ENCODE measurements at places on chromosomes 7 and 10.

DNA sequence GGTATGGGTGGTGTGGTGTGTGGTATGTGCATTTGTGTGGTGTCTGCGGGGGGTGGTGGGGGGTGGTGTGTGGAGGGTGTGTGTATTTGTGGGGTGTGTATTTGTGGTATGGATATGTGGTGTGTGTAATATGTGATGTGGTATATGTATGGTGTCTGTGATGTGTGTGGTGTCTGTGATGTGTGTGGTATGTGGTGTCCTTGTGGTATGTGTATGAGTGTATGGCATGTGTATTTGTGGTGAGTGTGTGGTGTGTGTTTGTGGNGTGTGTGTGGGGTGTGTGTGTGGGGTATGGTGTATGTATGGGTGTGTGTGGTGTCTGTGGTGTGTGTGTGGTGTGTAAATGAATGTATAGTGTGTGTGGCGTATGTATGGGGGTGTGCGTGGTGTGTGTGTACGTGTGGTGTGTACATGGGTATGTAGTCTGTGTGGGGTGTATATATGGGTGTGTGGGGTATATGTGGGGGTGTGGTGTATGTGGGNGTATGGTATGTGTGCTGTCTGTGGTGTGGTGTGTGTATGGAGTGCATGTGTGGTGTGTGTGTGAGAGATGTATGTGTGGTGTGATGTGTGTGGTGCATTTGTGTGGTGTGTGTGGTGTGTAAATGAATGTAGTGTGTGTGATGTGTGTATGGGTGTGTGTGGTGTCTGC is 27.1 kb upstream of the CHST15 start:
- no peak for DNase-seq

DNA sequence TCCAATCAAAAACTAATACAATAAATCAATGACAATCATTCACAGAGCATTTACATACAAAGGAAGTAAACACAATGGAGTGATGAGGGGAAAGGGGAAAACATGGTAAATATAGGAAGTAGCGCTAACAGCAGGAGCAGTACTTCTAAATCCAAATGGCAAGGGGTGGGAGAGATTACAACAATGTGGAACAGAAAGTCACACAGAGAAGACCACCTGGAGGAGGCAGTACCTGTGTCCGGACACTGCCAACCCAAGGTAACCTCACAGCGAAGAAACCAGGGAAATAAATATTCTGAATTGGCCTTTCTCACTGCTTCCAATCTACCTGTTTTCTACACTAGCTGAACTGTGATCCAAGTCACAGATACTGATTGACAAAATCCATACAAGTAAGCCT is 58.2 kb downstream of the ABI1 start:
- DNase-seq = no peak

DNA sequence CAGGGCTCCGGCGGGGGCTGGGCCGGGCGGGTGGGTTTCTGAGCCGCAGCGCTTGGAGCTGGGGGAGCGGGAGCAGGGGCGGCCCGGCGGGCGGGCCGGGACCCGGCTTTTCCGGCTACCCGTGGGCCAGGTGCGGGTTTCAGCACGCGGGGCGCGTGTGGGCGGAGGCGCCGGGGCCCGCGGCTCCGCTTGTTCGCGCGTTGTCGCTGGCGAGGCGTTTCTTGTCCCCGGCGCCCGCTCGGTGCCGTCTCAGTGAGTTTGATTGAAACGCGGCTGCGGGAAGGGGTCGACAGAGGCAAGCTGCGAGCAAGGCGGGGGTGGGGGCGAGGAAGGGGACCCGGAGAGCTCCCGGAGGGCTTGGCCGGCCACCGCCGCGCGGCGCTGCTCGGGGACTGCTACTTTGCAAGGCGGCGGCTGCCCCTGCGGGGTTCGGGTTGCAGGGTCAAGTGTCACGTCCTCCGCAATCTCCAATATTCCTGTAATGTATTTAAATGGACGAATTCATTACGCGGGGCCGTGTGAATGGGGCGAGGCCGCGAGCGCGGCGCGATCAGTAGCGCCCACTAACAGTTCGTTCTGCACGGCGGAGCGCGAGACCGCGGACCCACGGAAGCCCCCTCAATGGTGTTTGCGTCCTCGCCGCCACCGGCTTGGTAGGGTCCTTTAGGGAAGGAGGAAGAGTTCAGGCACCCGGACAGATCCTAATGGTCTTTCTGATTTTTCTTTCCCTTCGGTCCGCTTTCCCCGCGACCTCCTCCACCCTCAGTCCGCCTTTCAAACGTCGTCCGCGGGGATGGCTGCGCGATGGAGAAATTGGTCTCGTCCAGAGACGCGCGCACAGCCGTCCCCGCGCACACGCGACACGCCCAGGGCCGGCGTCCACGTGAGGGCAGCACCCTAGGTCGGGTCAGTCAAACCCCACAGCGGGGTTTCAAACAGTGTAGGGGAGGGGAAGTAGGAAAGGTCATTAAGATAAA is 76.9 kb downstream of the INSIG1 start:
- DNase-seq = no peak

DNA sequence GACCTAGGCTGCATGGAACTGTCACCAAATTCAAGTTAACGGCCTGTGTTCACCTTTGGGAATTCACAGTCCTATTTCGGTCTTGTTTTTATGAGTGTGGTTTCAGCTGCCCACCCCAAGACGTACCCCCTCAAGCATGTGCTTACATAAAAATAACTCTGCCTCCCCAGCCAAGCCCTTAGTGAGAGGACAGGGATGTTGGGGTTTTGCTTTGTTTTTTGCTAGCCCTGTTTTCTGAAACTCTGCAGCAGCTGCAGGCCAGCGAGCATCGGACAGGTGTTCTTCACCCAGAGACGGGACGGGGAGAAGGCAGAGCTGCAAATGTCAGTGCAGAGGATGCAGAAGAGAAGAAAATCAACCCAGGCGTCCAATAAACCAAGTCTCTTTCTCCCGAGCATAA is 13.5 kb downstream of the CHST15 start:
- no peak for DNase-seq

DNA sequence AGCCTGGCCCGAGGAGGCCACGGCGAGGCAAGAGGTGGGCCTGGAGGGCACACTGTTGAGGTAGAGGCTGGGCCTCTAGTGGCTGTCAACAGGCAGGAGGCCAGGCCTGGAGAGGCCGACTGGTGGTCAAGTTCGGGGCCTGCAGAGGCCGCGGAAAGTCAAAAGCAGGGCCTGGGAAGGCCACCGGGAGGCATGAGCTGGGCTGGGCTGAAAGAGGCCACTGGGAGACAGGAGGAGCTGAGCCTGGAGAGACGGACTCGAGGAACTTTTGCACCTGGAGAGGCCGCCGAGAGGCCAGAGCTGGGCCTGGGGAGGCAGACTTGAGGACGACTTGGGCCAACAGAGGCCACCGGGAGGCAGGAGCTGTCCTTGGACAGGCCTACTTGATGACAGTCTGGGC is 321.2 kb downstream of the ZNF479 start:
- no peak for DNase-seq

DNA sequence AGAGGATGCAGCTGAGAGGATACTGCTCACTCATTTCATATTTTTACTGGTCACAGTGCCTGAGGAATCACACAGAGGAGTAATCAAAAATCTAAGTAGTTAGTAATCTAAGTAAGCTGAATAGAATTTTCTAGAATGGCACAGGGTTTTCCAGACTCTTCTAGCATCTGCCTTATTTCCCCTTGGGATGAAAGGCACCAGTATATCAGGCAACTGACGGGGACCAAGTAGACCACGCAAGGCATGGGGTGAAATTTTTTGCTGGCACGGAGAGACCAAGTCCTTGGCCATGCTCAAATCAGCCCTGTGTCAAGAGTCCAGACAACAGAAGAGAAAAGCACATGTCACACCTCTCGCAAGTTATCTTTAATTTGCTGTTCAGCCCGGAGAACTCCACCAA is 14.2 kb downstream of the NCOA4 start:
- DNase-seq = no peak

GRCh38 chr10:97640174-97640867 is at the start of gene PI4K2A:
Gene PI4K2A, plus strand, starts transcription at chr10:97640671. Its CDS starts 72 bp downstream, at chr10:97640743.
- peak; percentile 99 for DNase-seq

DNA sequence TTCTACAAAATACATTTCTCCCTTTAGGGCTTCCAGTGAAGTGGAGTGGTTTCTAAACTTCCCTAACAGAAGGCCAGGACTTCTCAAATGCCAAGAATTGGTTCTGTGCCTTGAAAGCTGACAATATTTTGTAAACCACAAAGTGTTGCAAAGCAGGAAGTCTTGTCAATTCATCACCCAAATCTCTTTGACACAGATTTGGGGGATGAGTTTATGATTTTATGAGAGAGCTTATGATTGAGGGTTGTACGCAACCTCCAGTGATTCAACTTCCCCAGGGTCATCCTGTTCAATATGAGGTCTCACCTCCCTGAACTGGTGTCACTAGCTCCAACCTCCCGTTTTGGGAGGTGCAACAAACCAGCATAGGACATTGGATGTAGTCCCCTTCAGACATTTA is 83.7 kb downstream of the PRLHR start:
- no peak for DNase-seq

- no peak for DNase-seq
These were observed 119.1 kb downstream of the NRBF2 start for GRCh38 chr10:63252095-63252762.

DNA sequence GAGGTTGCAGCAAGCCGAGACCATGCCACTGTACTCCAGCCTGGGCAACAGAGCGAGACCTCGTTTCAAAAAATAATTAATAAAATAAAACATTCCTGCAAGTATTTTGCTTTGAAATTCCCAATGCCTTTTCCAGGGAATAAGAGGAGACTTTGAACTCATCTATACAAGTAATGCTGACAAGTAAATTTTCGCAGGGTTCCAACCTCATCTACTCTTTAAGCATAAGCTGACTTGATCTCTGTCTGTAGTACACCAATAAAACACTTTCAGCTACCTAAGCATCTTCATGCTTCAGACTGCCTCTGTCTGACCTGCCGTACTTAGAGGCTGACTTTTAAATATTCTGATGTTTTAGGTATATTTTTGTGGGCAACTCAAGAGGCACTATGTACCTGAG is 13.7 kb upstream of the BEND7 start:
- DNase-seq = no peak

GRCh38 chr7:141178486-141179135 is 104.7 kb downstream of the TMEM178B start:
- no peak for DNase-seq

DNA sequence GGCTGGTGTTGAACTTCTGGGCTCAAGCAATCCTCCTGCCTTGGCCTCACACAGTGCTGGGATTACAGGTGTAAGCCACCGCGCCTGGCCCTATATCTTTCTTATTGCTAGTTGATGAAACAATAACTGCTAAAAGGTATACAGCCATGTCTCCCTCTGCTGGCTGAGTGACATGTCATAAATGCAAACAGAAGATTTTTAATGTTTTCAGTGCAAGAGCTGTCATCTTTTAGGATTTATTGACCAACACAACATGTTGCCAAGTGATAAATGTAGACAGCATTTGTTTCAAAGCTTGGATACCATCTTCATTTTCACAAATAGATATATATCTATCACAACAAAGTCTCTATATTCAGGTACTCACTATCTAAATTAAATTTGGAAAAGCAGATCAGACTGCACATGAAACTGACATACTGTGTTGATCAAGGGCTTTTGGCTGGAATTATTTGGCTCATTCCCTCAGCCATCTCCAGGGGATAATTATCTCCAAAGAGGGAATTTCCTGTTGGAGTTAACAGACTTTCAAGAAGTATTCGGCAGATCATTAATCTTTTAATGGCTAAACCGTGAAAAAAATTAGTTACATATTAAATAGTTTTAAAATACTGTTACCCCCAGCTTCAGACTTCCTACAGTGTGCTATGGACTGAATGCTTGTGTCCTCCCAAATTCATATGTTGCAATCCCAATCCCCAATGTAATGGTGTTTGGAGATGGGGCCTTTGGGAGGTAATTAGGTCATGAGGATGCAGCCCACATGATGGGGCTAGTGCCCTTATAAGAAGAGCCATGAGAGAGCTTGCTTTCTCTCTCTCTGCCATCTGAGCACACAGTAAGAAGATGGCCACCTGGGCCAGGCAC is 41.3 kb upstream of the SRPK2 start:
- peak; percentile 48 for DNase-seq

GRCh38 chr10:101067356-101068083 is 5.7 kb downstream of the KAZALD1 start:
- peak; percentile 80 for DNase-seq

DNA sequence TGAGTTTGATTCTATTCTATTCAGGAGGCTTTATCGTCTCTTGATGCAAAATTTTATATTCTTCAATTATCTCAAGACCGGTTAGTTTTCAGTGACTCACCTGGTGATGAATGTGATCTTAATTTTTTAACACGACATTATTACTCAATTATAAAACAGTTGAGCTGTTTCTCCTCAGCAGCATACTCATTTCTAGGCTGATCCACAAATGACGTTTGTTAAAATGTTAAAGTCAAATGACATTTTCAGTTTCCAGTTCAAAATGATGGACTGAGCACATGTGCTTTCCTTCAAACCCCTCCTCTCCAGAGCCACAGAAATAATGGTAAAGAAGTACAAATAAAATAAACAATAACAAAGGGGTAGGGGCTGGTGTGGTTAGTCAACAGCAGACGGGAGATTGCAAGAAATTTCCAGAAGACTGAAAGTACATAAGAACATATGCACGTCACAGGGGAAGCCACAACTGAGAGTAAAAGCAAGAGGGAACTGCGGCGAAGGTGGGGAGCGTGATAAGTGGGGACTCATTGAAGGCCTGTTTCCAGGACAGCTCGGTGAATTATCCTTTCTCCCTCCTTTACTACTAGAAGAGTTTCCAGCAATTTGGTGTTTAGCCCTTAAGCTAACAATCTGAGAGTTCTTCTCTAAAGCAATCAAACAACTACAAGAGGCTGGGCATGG is 10.9 kb downstream of the MACROH2A2 start:
- no peak for DNase-seq

GRCh38 chr7:17477182-17477581 is 178.7 kb downstream of the AHR start:
- DNase-seq = no peak
